ENCODE measurements at places on chromosomes 6 and 20. TPM values are rescaled to one million over a fixed set of nuclear protein-coding genes. Genes with fewer than 3 reads are reported as not detected.
A peak's percentile ranks its signal among the peaks of the same experiment; 100 is the strongest.

The GSTA1 gene
- total RNA-seq, result not detected

The GABRR1 gene
- not detected for total RNA-seq

The PTK6 gene
- total RNA-seq, result 0.13 TPM

The SLC26A8 gene
- not detected for total RNA-seq

The PSORS1C2 gene
- not detected for total RNA-seq

The DEFB124 gene
- total RNA-seq, result not detected

The SMPDL3A gene
- total RNA-seq, result 12.8 TPM

The MYLK4 gene
- total RNA-seq, result 1.0 TPM

The NOL7 gene
- 48.7 TPM for total RNA-seq

The MRAP2 gene
- 9.2 TPM for total RNA-seq

The FUT9 gene
- total RNA-seq, result not detected

The RFX6 gene
- total RNA-seq, result not detected

DNA sequence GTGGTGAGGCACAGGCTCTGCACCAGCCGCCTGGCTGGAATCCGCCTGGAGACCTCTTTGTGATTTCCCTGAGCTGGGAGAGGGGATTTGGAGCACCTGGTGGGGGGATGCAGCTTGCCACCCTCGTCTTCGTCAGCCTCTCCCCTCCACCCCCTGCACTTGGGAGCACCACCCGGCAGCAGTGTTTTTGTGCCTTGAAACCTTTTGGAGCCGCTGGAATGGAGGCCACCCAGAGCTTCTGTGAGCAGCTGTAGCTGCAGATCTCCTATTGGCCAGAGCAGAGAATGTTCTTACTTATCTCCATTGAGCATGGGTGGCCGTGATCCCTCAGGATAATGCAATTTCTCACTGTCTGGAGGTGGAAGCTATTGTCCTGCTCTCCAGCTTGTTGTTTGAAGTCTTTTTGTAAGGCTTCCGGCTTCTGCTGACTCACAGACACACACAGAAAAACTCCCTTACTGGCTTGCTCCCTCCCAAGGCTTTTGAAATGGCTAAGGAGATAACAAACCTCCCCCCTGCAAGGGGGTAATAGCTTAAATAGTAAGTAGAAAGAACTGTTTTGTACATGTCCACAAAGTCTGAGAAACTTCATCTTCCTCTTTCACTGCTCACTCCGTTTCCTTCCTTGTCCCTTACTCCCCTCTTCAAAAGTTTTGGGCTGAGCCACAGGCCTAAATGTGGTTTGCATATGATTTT is 271.2 kb downstream of the PRL start:
- no peak for DNase-seq
- peak overlapping the region; percentile 9 for H3K27ac ChIP-seq
- no peaks in the 10 kb centered on the region for H3K36me3 ChIP-seq
- H3K4me3 ChIP-seq, result no peak overlapping the region
- peaks cover 22% of the 10 kb centered on the region for H3K4me1 ChIP-seq
- no peaks in the 10 kb centered on the region for H3K27me3 ChIP-seq

DNA sequence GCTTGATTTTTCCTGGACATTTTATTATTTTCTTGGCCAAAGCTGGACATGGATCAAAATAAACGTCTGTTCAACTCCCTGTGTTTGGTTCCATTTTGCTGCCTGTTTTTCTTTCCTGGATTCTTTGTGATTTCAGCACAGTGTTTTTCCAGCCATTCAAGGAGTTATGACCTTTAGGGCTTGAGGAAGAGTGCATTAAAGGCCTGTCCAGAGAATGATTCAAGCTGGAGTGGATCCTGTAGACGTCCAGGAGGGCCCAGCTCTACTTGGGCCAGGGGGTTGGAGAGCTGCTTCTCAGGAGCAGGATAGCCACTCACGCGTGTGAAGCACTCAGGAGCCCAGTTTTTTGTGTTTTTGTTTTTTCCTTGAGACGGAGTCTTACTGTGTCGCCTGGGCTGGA is 56.5 kb upstream of the IER3 start:
- DNase-seq, result no peak
- H3K27me3 ChIP-seq, result no peaks in the 10 kb centered on the region
- H3K27ac ChIP-seq, result peak overlapping the region; percentile 88
- no peaks in the 10 kb centered on the region for H3K36me3 ChIP-seq
- peak overlapping the region; percentile 0 for H3K4me3 ChIP-seq

DNA sequence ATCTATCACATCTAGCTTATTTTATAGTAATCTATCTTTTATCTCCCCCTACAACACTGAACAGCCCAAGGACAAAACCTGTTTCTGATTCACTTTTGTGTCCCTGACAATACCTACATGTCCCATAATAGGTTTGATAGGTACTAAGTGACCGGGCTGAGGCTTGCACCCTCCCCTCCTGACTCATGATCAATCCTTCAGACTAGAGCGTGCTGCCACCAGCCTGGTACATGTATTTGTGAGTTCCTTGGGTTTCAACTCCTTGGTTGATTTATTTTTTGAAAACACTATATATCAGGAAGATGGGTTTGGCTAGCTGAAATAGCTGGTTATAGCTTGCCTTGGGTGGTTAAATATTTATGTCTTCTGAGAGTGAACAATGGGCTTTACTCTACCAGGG is 41.6 kb upstream of the RAB23 start:
- peaks cover 72% of the 10 kb centered on the region for H3K4me1 ChIP-seq
- no peaks in the 10 kb centered on the region for H3K36me3 ChIP-seq
- no peak for DNase-seq
- peak overlapping the region; percentile 86 for H3K27ac ChIP-seq

- H3K4me1 ChIP-seq, result peaks cover 64% of the 10 kb centered on the region
- H3K36me3 ChIP-seq, result no peaks in the 10 kb centered on the region
- DNase-seq, result no peak
- no peaks in the 10 kb centered on the region for H3K27me3 ChIP-seq
Measured at GRCh38 chr6:24931296-24931695, 4.5 kb downstream of the RIPOR2 start.

DNA sequence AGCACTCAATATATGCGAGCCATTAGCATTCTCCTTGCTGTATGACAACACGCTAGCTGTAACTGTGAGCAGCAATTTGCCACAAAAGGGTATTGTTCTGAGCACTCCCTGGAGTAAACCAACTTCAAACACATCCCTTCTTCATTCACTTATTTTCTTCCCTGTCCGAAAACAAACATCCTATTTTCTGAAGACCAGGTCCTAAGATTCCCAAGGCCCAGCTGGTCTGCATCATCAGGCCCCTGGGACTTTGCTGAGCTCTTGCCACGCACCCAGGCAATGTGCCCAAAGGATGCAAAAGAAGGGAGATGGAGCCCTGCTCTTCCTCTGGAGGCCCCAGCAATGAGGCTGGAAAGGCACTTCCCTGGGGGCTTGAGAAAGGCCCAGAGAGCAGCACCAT is 118.1 kb downstream of the PREX1 start:
- DNase-seq, result no peak
- no peak overlapping the region for H3K27ac ChIP-seq
- H3K27me3 ChIP-seq, result no peaks in the 10 kb centered on the region
- no peak overlapping the region for H3K4me3 ChIP-seq
- peaks cover 16% of the 10 kb centered on the region for H3K4me1 ChIP-seq

GRCh38 chr6:1336246-1336843 is 24.4 kb downstream of the FOXQ1 start:
- no peaks in the 10 kb centered on the region for H3K4me1 ChIP-seq
- no peak for DNase-seq
- H3K27ac ChIP-seq, result no peak overlapping the region
- H3K27me3 ChIP-seq, result peaks cover 50% of the 10 kb centered on the region

DNA sequence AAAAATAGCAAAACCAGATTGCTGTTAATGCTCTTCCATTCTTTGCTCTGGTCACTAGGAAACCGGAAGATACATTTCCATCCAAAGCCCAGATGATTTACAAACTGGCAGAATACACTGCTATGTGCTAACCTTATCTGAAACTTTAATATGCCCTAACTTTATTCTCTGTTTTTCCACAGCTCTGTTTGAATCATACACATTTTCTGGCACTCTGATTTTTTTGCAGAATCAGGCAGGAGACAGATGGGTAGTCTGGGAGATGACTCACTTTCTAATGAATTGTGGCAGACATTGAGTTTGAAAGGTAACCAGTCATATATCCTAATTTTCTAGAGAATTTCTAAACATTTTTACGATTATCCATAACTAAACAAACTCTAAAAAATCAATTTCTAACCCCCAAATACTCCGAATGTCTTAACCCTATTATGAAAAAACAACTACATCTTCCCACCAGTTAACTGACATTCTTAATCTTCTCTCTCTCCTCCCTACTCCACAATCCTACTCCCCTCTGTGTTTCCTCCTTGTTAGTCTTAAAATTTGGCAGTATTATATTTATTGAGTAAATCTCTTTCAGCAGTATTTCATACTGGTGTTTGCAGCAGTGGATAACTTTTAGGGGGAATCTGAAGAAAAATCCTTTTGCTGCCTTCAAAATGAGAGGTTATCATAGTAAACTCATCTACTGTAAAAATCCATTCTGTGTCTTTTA is 63.5 kb downstream of the MAN1A1 start:
- H3K36me3 ChIP-seq, result no peaks in the 10 kb centered on the region
- DNase-seq, result no peak
- H3K4me3 ChIP-seq, result no peak overlapping the region
- peaks cover 2% of the 10 kb centered on the region for H3K27me3 ChIP-seq

GRCh38 chr6:103983860-103984259 is 875.9 kb downstream of the HACE1 start:
- no peak overlapping the region for H3K4me3 ChIP-seq
- no peak for DNase-seq
- H3K27ac ChIP-seq, result no peak overlapping the region
- no peaks in the 10 kb centered on the region for H3K36me3 ChIP-seq
- no peaks in the 10 kb centered on the region for H3K4me1 ChIP-seq

DNA sequence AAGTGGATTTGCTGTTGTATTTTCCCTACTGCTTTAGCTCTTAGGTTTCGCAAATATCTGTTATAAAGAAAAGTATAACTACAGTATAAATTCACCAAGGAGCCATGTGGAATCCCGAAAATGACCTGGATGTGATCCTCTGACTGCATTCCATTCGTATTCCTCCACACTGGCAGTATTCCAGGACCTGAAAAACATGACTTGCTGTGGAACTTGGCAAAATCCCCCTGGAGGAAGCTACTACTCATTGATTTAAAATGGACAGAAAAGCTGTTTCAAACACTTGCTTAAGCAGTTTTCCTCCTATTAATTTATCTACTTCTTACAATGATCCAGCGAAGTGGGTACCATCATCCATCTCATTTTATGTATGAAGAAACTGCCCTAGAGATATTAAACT is 13.3 kb upstream of the ENPP5 start:
- no peak for DNase-seq
- H3K27ac ChIP-seq, result no peak overlapping the region
- H3K4me1 ChIP-seq, result peaks cover 3% of the 10 kb centered on the region
- H3K4me3 ChIP-seq, result no peak overlapping the region

DNA sequence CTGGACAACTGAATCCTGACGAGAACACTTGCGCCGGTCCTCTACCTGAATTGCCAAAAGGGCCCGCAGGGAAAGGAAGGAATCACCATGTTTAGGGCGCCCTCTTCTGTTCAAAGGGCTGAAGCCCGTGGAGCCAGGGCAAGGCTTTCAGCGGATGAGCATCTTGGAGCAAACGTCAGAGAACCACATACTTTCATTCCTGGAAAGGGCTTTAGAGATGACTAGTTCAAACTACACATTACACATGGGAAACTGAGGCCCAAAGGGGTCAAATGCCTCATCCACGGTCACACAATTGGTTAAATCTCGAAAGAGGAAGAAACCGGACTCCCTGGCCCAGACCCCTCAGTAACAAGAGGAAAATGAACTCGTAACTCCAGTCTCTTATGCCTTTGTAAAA is 11.5 kb upstream of the ZNF133 start:
- H3K27ac ChIP-seq, result no peak overlapping the region
- peak; percentile 88 for DNase-seq
- peaks cover 55% of the 10 kb centered on the region for H3K27me3 ChIP-seq
- no peaks in the 10 kb centered on the region for H3K36me3 ChIP-seq
- H3K4me1 ChIP-seq, result peaks cover 12% of the 10 kb centered on the region

GRCh38 chr6:158571826-158572652 is 12.1 kb downstream of the TMEM181 start:
- no peak for DNase-seq
- H3K27me3 ChIP-seq, result no peaks in the 10 kb centered on the region
- no peak overlapping the region for H3K27ac ChIP-seq
- H3K4me3 ChIP-seq, result no peak overlapping the region

DNA sequence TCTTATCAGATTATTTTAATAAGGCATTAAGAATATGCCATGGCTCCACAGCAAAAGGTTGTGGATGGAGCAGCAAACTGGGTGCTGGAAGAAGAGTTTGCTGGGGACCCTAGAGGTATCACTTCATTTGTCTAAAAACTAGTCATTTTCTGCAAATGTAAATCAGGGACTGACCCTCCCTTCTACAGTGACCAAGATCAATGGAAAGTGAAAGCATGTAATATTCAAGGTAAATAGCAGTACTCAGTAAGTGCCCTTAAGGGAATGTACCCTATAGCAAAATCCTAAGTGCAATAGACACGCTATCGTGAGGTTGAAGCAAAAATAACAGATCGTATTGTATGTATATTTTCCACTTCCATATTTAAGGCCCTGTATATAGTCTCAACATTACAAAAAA is 38.7 kb downstream of the TRDN start:
- no peaks in the 10 kb centered on the region for H3K36me3 ChIP-seq
- H3K4me1 ChIP-seq, result no peaks in the 10 kb centered on the region
- no peak overlapping the region for H3K27ac ChIP-seq
- H3K27me3 ChIP-seq, result peaks cover 19% of the 10 kb centered on the region
- no peak overlapping the region for H3K4me3 ChIP-seq

DNA sequence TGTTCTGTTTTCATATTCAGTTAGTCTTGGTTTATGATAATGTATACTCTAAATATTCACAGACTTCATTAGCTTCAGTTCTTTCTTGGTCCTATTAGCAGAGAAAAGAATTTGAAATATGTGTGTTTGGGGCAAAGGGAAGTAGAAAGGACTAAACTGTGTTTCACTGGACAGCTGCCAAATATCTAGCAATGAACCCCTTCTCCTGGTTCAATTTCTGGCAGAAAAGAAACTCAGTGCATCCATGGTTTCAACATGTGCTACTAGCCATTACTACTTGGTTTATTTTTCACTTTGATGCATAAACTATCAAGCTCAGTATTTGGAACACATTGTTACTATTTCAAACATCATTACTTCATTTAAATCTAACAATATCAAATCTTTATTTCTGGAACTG is 43.6 kb downstream of the FBXL4 start:
- no peak overlapping the region for H3K4me3 ChIP-seq
- H3K36me3 ChIP-seq, result peaks cover 35% of the 10 kb centered on the region
- H3K27me3 ChIP-seq, result no peaks in the 10 kb centered on the region
- peaks cover 5% of the 10 kb centered on the region for H3K4me1 ChIP-seq
- no peak for DNase-seq

GRCh38 chr6:64817525-64817924 is 889.5 kb downstream of the EYS start:
- DNase-seq, result no peak
- peaks cover 17% of the 10 kb centered on the region for H3K27me3 ChIP-seq
- no peak overlapping the region for H3K27ac ChIP-seq
- no peaks in the 10 kb centered on the region for H3K4me1 ChIP-seq
- no peak overlapping the region for H3K4me3 ChIP-seq
- no peaks in the 10 kb centered on the region for H3K36me3 ChIP-seq
